Germinal center (tissue), 1 donor: ENCODE measurements at places on chromosomes 6 and 20.

DNA sequence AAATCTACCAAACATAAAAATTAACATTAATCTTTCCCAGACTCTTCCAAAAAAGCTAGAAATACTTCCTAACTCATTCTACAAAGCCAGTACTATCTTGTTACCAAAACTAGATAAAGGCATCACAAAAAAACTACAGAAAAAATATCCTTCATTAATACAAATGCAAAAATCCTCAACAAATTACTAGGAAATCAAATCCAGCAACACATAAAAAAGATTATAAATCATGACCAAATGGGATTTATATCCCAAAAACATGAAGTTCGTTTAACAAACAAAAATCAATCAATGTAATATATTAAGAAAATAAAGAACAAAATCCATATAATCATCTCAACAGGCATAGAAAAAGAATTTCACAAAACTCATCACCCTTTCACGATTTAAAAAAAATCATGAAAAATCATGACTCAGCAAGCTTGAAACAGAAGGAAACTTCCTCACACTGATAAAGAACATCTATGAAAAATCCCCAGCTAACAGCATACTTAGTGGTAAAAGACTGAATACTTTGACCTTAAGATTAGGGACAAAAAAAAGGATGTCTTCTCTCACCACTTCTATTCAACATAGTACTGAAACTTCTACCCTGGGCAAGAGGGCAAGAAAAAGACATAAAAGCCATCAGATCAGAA is 43.2 kb downstream of the RANBP9 start:
- no peak for DNase-seq

- no peak for DNase-seq
These were observed 686.7 kb downstream of the COL12A1 start for GRCh38 chr6:74519163-74519562.

- DNase-seq = peak; percentile 66
These were observed 85.2 kb upstream of the PHACTR3 start for GRCh38 chr20:59518881-59519706.

DNA sequence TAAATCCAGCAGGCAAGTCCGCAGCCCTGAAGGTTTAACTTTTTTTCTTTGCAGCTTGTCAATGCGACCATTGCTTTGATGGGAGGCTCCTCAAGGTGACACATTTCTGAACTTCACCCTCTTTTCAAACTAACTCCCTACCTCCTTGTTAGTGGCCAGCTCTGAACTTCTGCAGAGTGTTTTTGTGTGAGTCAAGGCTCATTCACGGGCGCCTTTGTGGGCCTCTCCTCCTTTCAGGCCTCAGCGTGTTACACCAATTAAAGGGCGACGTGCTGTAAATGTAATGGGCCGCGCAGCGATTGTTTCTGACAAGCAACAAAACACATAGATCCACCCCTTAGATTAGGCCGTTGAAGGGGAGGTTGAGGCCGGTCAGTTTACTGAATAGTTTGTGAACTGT is 45.5 kb upstream of the NR2E1 start:
- DNase-seq = no peak

GRCh38 chr6:155031091-155031490 is 36.0 kb downstream of the TIAM2 start:
- DNase-seq = no peak

DNA sequence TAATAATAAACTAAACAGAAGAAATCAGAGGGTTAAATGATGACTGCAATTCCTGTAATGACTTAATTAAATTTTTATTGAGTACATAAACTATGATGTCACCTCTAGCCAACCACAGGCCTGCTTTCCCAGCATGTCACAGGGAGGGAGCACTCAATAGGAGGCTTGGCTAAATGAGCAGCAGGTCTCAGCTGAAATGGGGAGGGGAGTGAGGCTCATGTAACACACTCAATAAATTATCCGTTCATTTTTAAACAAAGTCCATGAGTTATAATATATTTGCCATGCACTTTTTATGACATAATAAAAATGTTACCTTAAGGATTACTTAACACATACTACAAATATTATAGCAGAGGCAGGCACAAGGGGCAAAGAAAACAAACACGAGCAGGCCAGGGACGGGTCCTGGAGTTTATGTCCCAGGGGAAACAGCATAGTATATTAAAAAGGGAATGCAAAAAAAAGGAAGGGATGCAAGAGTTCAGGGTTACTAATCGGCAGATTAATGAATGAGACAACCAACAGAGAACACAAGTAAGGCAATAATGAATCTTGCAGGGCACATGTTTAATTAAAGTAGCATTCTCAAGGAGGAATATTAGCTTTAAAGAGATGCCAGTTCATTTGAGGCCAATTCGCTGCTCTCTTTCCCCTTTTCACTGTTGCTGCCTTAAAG is 27.1 kb upstream of the FAM83C start:
- DNase-seq = no peak

DNA sequence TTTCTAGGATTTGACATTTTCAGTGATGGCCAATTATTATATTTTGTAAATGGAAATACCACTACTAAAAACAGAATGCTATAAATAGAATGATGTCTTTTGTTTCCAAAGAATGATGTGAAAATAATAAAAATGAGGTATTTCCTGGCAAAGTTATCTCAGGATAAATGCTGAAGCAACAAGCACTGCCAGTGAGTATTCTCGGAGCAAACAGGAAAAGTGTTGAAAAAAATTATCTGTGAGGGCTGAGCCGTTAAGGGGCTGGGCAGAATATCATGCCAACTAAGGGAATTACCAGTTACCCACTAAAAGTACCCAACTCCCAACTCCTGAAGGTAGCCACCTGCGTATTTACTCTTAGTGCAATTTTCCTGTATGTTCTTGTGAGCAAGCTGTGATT is 23.6 kb upstream of the SCAF8 start:
- DNase-seq = no peak

DNA sequence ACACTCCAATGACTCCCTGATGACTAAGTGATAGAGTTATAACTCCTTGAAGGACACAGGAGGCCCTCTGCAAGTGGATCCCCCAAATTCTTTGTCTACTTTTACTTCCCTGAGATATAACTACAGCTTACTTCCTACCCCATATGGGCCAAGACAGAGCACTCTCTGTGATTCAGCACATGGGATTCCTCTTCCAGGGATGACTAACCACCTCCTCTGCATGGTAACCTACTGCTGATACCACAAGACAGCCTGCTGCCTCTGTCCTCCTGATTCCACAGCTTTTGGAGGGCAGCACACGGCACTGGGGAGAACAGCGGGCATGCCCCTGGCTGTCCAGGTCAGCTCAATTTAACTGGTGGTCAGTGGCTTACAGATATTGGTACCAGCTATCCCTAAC is 675.7 kb upstream of the AGPAT4 start:
- DNase-seq = no peak

GRCh38 chr6:27617700-27618689 is 145.1 kb upstream of the ZNF184 start:
- DNase-seq = no peak

- no peak for DNase-seq
These were observed 259.8 kb upstream of the FLRT3 start for GRCh38 chr20:14597206-14597715.

GRCh38 chr6:49052901-49053300 is 410.2 kb downstream of the MMUT start:
- DNase-seq = no peak

GRCh38 chr20:53071833-53072232 is 99.7 kb downstream of the TSHZ2 start:
- DNase-seq = no peak

GRCh38 chr6:131173680-131174079 is 38.4 kb downstream of the AKAP7 start:
- DNase-seq = no peak

GRCh38 chr6:142886431-142887170 is 58.4 kb downstream of the HIVEP2 start:
- DNase-seq = peak; percentile 17

- DNase-seq = no peak
These were observed 3.3 kb upstream of the HMGN4 start for GRCh38 chr6:26534681-26535465.

DNA sequence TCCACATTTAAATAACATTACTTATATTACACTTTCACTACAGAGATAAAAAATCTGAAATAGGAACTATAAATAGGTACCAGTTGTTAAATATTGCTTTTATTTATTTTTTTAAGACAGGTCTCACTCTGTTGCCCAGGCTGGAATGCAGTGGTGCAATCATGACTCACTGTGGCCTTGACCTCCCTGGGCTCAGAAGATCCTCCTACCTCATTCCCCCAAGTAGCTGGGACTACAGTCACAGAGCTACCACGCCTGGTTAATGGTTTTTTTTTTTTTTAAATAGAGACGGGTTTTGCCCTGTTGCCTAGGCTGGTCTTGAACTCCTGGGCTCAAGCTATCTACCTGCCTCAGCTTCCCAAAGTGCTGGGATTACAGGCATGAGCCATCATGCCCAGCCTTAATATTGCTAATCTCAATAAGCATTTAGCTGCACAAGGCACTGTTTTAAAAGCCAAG is 17.3 kb downstream of the EEF1E1 start:
- no peak for DNase-seq

GRCh38 chr20:57398231-57398821 is 7.1 kb downstream of the RBM38 start:
- peak; percentile 92 for DNase-seq

DNA sequence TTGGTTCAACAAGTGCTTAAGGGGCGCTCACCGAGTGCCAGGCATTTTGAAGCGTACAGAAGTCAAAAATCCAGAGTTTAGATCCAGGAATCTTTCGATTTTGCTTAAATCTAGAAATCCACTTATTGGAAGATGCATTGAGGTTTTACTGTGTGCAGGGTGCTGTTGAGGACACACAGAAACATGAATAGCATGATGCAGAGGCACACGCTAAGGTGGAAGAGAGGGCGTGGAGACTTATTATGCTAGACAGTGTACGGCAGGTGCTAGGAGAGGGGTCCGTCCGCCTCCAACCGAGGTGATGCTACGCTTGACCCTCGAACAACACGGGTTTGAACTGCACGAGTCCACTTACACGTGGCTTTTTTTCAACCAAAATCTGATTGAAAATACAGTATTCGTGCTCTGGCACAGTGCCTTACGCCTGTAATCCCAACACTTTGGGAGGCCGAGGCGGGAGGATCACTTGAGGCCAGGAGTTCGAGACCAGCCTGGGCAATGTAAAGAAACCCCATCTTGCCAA is 1.0 kb upstream of the KIF13A start:
- DNase-seq = no peak

DNA sequence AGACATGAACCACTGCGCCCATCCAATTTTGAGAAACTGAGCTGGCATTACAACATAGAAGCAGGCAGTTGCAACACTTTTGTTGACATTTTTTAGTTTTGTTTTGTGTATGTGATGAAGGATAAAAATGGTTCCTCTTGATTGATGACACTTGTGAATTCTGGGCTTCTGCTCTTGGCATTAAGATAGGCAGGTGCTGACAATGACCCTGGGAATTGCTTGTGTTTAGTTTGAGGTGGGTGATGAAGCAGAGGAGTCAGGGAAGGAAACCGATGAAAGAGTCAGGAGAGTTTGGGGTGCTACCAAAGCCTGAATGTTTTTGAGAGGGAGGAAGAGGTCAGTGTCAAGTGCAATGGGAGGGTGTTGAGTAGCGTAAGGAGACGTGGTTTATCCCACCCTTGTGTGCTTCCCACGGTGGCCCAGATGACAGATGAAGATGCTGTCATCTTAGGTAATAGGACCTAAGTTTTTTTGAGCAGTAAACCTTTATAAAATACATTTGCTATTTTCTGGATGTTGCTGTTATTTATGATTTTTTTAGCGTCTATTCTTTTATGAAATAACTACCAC is 19.4 kb downstream of the CDS2 start:
- no peak for DNase-seq
